Aortic smooth muscle cell (primary cell): ENCODE measurements at places on chromosomes 16 and 17. TPM values are rescaled to one million over a fixed set of nuclear protein-coding genes. Genes with fewer than 3 reads are reported as not detected.

B4GALNT2 gene
- 0.06 and 1.5 TPM in 2 replicates for total RNA-seq

KCNAB3 gene
- 0.13 and 0.25 TPM in 2 replicates for total RNA-seq

SPATA22 gene
- 0.87 TPM in 1 of 2 replicates, not detected in the other for total RNA-seq

C1QL1 gene
- total RNA-seq = 0.31 and 0.66 TPM in 2 replicates

GNAO1 gene
- not detected in 2 replicates for total RNA-seq

SLC35G6 gene
- not detected in 2 replicates for total RNA-seq

ARL16 gene
- total RNA-seq = 25.1 and 42.8 TPM in 2 replicates

NPTX1 gene
- 95.9 and 163 TPM in 2 replicates for total RNA-seq

NPW gene
- 0.06 and 0.13 TPM in 2 replicates for total RNA-seq

MIEF2 gene
- 15.1 and 29.2 TPM in 2 replicates for total RNA-seq

GPRC5B gene
- 1.6 and 1.8 TPM in 2 replicates for total RNA-seq

KRT40 gene
- not detected in 2 replicates for total RNA-seq

YBX2 gene
- total RNA-seq = not detected in 2 replicates
